CD4-positive, alpha-beta memory T cell (primary cell): ENCODE measurements at places on chromosomes 13 and 19. TPM values are rescaled to one million over a fixed set of nuclear protein-coding genes. Genes with fewer than 3 reads are reported as not detected.

DNA sequence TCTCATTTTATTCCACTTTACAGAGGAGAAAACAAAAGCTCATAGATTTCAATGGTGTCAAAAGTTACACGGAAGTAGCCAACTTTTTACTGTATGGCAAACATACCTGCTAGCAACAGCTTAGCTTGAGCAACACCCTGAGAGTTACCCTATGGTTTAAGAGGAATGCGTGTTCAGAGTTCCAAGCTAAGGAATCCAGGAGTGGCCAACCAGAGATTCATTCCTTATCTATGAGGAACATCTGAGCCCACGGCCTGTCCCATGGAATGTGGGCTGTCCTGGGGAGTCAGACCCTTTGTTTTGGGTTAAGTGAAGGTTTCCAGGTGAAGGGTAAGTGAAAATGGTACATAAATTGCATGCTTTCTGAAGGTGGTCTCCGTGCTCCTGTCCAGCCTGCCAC is 67.5 kb downstream of the STARD13 start:
- no peaks in the 10 kb centered on the region for H3K4me1 ChIP-seq
- no peaks in the 10 kb centered on the region for H3K36me3 ChIP-seq
- H3K27me3 ChIP-seq: no peaks in the 10 kb centered on the region
- no peak for DNase-seq
- H3K27ac ChIP-seq: no peak overlapping the region

The DKKL1 gene
- total RNA-seq: not detected

The GPR12 gene
- not detected for total RNA-seq

The SPACA4 gene
- not detected for total RNA-seq
